ENCODE measurements at places on chromosomes 3 and 15.

DNA sequence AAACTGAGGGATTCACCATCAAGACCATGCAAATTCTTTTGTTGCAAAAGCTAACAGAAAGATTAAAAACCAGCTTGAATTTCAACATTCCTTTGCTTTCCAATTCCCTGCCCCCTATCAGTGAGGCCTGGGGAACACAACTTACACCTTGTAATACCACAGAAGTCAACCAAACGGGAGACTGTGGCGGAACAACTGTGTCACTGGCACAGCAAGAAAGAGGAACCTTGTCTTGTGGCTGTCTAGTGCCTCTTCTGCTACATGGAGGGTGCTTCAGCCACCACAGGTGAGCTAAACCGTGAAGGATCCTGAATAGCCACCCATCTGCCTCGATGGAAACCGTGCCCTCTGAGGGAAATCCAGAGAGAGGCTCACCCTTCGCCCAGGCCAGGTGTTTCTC, 11.4 kb downstream of the CCDC12 start:
- no peak for DNase-seq

DNA sequence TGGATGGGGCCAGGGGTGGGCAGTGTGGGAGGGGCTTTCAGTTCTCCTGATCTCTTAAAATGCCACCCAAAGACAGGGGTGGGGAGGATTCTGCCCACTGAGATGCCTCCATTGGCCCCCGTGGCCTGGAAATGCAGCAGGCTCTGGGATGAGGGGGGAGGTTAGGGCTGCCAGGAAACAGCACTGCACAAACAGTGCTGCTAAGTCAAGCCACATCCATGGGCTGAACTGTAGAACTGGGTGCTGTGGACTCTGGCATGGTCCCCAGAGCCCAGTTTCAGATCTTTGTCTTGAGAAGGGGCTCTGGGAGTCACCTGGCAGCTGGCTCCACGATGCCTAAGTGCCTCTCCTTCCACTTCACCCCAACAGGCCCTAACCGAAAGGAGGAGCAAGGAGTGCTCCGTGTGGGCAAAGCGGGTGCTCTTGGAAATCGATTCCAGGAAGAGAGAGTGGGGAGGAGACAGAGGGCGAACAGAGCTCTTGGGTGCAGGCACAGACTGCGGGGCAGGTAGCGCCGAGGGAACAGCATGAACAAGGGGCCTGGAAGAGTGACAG, 7.8 kb downstream of the PLA2G4E start:
- DNase-seq: no peak

DNA sequence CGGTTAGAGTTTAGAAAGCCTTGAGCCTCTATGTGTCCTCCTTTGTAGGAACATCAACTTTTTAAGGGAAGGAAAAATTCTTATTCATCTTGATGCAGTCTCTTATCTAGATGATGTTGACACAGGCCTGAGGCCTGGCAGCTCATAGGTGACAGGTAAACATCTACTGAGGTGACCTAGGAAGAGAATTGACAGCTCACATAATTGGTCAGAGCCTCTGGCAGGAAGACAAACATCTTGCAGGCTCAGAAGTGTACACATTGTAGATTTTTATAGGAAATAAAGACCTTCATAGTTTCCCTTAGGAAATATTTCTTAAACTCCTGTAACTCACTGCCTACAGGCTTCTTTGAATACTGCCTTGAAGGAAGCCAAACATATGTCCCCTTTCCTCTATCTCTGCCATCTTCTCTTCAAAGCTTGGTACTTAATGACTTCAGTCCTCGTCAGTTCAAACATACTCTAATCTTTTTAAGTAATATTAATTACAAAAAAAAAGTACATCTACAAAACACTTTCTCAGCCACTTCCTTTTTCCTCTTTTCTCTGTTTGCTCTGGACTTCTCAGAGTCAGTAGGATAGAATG, 341.3 kb downstream of the TBL1XR1 start:
- DNase-seq: no peak

DNA sequence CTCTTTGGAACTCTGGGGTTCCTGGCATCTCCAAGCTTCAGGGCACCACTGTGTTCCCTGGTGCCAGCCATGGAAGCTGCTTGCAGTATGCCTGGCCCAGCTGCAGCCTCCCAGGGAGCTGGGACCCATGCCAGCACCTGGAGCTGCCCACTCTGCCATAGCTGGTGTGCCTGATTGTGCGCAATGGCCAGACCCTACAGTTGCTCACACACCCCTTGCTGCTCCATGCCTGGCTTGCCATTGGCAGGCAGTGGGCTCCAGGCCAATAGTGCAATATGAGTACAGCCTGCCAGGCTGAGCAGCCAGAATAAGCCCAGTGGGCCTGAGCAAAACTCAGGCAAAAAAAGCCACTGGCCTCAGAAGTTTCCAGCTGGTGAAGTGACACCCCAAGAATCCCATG, 43.8 kb upstream of the LRRFIP2 start:
- no peak for DNase-seq

- DNase-seq: no peak
Measured at GRCh38 chr3:89358281-89358680, 250.9 kb downstream of the EPHA3 start.

DNA sequence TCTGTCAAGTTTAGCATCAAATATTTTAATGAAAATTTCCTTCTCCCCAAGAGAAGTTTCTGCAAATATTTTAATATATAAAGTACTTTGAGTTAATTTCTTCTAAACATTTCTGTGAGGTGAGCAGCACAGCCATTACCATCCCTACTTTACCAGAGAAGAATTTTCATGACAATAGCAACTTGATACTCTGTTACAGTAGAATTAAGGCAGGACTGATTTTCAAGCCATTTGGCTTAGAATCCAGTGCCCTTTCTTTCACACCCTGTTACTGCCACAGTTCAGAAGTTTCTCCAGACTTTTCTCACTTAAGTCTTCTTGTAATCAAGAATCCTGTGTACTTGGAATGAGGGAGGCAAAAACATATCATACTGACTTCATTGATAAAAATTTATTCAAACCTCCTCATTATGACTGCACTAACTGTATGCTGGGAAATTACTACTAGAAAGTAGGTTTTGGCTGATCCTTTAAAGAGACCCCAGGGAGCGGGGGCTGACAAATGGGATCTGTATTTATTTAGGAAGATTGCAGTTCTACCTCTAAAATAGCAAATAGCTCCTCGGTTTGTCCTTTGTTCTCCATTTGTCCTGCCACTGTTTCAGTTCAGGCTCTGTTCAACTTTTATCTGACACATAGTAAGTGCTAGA, 557.0 kb upstream of the SGO1 start:
- no peak for DNase-seq

DNA sequence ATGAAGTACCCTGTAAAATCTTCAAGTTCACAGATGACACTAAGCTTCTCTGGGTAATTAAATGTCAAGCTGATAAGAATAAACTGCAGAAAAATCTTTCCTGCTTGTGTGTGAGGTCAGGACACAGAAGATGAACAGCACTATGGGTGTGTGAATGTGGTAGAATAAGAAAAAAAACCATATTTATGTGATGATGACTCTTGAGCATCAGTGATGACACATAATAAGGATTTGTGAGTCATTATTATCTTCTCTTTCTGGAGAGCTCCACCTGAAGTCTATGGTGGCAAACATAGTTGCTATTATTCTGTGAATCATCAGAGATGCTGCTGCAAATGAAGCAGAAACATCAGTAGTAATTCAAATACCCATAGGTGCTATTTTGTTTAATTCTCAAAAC, 422.4 kb downstream of the DIPK2A start:
- DNase-seq: no peak

DNA sequence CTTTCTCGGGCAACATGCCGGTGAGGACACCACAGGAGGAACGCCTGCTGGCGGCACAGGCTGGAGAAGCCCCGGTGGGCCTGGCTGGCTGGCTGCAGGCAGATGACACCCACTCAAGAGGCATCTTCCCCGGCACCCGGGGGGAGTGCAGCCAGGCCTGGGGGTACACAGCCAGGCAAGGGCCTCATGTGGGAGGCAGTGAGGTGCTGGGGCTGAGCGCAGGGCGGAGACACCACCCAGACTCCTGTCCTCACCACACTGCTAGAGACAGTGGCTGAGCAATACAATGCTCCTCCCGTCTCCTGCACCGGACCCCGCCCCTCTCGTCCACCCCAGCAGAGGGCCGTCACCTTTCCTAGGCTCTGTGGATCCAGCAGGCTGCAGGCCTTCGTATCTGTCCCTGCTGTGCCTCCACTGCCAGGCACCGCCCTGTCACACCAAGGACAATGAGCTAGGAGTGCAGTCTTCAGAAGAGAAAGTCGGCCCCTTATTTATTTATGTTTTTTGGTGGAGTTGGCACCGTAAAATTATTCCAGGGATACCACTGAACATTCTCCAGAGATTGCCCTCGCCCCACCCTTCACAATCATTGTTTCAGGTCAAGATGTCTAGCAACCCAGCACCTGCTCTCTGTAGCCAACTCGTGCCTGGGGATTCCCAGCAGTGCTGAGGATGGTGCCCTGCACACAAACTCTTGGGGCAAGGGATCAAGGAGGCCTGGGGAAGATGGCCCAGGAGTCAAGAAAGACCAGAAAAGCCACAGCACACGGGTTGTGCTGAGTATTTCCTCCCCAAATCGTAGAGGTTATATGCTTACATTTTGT, 129.1 kb downstream of the ATP10A start:
- DNase-seq: no peak

DNA sequence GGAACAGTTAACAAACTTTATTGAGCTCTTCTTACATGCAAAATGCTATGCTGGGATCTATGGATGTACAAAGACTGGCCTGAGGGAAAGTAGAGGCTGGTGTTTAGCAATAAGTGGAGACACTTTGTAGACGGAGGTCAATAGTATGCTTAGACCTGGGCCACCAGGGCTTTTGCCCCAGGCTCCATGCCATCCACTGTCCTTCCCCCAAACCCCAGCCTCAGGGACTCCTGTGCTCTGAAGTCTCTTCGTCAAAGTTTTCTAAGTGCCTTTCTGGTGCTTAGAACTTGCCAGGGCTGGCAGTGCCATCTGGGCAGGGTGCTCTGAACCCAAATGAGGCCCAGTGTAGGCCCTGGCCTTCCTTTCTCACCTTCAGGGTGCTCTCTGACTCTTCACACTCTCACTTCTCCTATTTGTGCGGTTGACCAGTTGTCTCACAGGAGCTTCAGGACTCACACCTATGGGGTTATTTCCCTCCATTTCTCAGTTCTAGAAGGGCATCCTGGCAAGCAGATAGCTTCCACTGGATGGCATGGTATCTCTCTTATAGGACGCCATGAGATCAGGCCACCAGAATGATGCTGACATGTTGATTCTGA, 21.8 kb upstream of the KCNAB1 start:
- no peak for DNase-seq

GRCh38 chr3:34011171-34012101, 213.0 kb downstream of the PDCD6IP start:
- no peak for DNase-seq

- DNase-seq: no peak
Measured at GRCh38 chr3:51393564-51393963, 2.5 kb downstream of the RBM15B start.

- DNase-seq: no peak
Measured at GRCh38 chr15:31330836-31331235, 4.2 kb downstream of the KLF13 start.

DNA sequence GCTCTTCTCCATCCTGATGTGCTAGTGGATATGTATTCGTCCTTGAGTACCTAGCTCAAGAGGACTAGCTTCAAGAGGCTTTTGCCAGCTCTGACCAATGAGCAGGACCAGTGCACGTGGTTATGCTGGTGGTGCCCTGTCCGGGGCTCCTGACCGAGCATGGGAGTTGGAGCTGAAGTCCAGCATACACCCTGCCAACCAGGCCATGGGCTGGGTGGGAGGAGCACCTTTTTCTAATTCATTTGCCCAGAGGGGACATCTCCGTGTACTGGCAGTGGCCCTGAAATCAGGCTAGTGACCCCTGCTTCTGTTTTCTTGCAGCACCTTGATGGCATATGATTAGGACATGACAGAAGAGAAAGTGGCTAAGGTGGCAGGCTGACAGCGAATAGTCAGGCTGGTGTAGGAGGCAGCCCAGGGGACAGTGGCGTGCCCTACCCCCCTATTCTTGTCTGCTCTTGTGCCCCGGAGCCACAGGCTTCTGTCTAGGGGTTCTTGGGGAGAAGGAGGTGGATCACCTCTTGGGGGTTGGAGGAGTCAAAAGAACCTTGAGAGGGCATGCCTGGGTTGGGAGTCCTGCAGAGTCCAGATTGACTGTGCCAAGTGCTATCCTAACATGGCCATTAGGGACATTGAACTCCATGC, 16.5 kb downstream of the PODXL2 start:
- DNase-seq: no peak

DNA sequence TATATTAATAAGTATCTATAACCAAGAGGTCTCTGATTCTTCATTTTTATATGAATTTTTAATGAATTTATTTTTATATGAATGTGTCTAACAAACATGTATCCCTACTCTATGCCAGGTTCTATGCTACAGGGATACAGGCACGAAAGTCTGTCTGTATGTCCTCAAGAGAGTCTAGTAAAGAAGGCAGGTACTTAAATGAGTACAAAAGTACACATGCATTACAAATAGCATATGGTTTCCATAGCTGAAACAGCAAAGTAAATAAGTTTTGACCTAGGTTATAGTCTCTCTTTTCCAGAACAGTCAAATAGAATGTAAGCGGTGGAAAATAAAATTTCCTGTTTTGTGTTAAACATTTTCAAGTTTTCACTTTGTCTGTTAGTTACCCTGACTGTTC, 13.3 kb upstream of the ABHD10 start:
- DNase-seq: no peak

DNA sequence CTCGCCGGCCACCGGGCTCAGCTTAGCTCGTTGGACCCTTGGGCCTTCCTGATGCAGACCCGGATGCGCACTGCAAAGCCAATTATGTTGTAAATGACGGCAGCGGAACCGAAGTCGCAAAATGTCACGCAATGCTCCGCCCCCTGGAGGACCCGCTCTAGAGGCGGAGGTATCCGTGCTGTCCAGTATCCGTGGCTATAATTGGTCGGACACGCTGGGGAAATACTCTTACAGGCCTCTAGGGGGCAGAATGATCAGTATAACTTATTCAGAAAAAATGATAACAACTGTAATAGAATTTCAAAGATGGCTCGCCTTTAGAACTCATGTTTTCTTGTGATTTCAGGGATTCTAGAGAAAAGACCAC, at the start of gene PRR23B:
Gene PRR23B (minus strand): TSS at position 59 of the 367 bp plus-strand sequence. CDS start 265 bp downstream, outside the sequence.
- no peak for DNase-seq

- DNase-seq: no peak
Measured at GRCh38 chr15:56943403-56943802, 25.0 kb downstream of the TCF12 start.

Measured in naive thymus-derived CD4-positive, alpha-beta T cell (primary cell).